ENCODE measurements at places on chromosomes 1 and 21.

- DNase-seq = no peak
Measured at GRCh38 chr21:35206141-35207125, 157.3 kb upstream of the RUNX1 start.

DNA sequence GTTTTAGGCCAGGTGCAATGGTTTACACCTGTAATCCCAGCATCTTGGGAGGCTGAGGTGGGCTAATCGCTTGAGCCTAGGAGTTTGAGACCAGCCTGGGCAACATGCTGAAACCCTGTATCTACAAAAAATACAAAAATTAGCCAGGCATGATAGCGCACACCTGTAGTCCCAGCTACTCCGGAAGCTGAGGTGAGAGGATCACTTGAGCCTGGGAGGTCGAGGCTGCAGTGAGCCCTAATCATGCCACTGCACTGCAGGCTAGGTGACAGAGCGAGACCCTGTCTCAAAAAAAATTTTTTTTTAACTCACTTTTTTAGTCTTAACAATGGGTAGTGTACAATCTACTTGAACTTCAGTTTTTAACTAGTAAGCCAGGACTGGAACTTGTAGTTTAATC is 137.5 kb downstream of the HS2ST1 start:
- no peak for DNase-seq

DNA sequence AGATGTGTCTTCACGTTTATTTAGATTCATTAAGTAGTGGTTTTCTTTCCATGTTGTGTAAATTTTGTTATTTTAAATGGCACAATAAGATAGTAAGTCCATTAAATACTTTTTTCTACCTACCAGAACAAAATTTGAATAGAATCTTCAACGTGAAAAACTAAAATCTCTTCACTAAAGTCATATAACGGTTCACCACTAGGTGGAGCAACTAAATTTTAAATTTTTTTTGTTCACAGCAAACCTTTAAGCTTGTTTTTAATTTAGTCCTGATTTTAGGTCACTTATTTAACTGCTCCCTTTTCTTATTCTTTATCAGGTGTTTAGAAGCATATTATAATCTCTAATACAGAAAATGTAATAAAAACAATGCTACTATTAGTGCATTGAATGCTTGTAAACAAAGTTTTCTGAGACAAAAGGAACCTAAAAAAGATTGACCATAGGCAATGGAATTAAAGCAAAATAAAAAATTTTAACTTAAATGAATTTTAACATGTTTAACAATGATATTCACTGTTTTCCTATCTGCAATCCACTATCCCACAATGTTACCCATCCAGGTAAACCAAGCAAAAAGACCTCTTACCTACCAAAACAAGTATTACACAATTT is 28.3 kb upstream of the PKN2 start:
- no peak for DNase-seq

GRCh38 chr1:9128520-9129265 is at the start of gene GPR157:
GPR157 (minus strand) TSS chr1:9129102; CDS start chr1:9129027, 75 bp downstream.
- DNase-seq = peak; percentile 75

DNA sequence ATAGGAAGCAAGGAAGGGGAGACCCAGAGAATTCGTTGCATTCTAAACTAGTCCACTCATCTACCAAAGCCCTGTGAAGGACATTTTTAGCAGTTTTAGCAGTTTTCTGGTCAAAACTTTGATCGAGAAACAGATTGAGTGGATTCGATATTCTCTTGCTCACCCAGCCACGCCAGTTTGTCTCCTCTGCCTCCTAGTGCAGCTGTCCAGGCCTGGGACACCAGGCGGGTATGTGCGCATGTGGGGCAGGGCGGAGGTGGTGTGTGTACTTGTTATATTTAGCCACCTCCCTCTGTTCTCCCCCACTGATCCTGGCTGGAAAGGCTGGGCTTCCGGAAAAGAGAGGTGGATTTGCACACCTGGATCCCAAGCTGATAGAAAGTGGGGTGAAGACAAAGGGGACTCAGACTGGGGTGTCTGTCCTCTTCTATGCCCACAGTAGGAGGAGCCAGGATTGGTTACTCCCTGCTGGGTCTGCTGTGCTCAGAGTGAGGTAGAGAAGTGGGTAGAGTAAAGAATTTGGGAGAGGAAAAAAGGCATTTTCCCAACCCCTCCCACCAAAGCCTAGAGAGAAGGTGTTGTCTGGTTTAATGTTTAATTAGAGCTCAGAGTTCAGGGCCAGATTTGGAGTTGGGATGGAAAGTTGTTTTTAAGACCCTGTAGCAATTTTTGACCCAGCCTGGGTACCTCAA is 3.8 kb downstream of the LMNA start:
- DNase-seq = no peak

DNA sequence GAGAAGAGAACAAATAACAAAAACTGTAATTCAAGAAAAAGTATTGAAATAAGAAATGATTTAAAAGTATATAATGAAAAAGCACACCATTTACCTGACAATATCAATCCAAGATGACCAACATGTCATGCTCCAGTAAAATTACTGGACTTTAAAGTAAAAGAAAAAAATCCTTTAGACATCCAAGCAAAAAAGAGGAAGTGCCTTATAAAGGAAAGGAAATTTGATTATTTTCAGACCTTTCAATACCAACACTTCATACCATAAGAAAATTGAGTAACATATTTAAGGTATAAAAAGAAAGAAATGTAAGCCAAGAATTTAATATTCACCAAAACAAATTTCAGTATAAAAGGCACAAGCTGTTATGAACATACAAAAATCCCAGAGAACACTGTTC is 46.2 kb upstream of the SSX2IP start:
- DNase-seq = no peak

- DNase-seq = peak; percentile 49
Measured at GRCh38 chr1:76759950-76760349, 107.3 kb upstream of the ST6GALNAC5 start.

DNA sequence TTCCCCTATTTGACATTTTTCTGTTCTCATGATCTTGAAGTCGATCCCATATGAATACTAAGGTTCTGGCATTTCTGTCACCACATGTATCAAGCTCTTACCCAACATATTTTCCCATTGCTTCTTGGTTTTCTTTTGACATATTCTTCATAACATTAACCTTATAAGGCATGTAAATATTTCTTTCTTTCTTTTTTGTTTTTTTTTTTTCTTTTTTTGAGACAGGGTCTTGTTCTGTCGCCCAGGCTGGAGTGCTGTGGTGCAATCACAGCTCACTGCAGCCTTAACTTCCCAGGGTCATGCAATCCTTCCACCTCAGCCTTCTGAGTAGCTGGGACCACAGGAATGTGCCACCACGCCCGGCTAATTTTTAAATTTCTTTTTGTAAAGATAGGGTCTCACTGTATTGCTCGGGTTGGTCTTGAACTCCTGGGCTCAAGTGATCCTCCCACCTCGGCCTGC is 33.1 kb upstream of the ERRFI1 start:
- no peak for DNase-seq

DNA sequence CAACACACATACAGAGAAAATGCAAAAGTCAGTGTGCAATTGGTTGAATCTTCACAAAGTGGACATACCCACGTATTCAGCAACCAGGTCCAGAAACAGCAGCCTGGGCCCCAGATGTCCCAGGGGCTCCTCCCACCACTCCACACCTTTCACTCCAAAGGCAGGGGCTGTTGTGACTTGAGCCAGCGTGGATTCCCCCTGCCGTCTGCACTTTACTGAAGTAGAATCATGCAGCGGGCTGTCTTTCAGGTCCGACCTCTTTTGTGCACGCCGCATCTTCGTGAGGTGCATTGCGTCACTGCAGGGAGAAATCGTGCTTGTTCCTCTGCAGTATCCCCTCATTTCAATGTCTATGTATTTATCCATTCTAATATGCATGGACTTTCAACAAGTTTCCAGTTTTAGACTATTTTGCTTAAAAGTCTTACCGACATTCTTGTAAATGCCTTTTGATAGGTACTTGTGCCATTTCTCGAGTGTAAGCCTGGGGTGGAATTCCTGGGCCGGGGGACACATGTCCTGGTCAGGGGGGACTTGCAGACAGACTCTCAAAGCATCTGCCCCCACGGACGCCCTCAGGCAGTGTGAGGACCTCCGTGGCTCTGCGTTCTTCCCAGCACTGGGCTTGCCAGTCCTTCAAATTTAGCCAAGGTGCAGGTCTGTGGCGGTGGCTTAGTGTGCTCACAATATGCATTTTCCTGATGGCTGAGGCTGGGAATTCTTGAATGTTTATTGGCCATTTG is 29.3 kb upstream of the ACTRT2 start:
- no peak for DNase-seq

- no peak for DNase-seq
Measured at GRCh38 chr1:160338580-160338979, 4.5 kb downstream of the COPA start.

- DNase-seq = no peak
Measured at GRCh38 chr1:228151180-228151925, 1.6 kb downstream of the GJC2 start.

DNA sequence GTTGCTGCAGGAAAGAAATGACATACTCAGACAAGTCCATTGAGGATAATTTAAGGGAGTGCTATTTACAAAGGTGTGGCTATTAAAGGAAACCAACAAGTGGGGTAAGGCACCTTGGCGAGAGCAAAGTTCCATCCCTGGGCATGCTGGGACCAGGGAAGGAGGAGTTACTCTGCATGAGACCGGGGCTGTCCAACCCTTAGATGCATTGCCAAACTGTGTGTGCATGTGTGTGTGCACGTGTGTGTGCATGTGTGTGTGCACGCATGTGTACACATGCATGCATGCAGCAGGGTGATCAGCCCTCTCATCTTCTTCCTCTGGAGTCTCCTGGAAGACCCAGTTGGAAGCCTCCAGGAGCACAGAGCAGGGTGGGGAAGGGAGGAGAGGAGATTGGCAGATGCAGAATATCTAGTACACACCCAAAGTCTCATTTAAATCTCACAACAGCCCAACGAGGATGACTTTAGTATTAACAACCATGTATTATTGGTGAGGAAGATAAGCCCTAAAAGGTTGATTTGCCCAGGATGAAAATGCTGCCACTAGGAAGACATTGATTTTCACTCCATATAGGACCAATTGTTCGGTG is 72.2 kb upstream of the CD34 start:
- no peak for DNase-seq

DNA sequence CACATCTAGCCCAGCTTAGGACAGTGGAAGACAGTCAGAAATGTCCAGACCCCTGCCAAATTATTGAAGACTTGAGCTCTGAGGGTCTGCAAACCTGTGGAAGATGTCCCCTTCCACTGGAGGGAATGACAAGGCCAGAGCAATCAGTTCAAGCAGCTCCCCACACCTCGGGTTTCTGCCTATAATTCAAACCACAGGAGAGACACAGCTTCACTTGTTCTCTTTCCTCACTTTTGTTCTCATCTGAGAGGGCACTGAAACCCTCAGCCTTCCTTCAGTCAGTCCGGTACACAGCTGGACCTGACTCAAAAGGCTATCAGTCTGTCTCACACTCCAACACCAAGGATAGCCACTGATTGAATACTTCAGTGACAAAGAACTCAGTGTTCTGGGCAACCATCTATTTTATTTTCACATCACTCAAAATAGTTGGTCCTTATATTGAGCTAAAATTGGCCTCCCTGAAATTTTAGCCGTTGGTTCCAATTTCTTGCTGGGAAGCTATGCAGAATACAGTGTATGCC is 70.1 kb downstream of the TENT5C start:
- no peak for DNase-seq

DNA sequence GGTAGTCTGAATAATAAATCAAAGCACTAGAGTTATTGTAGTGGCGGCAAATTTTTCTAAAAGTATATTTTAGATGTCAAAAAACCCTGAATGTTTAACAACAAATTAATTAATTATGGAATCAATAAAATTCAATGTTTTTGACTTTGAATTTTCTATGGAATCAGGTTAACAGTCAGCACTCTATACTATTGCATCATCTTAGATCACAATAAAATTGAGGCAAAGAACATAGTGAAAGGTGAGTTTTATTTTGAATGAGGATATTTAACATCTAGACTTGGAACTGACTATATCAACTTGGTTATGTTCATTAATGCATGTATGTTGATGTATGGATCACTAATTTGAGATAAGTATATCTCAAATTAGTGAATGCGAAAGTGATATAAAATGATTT is 148.5 kb downstream of the TNFSF18 start:
- no peak for DNase-seq

- DNase-seq = no peak
Measured at GRCh38 chr1:1337793-1338147, 6.7 kb downstream of the TAS1R3 start.

GRCh38 chr1:151175041-151175741 is 590 bp downstream of the TMOD4 start:
- DNase-seq = no peak

DNA sequence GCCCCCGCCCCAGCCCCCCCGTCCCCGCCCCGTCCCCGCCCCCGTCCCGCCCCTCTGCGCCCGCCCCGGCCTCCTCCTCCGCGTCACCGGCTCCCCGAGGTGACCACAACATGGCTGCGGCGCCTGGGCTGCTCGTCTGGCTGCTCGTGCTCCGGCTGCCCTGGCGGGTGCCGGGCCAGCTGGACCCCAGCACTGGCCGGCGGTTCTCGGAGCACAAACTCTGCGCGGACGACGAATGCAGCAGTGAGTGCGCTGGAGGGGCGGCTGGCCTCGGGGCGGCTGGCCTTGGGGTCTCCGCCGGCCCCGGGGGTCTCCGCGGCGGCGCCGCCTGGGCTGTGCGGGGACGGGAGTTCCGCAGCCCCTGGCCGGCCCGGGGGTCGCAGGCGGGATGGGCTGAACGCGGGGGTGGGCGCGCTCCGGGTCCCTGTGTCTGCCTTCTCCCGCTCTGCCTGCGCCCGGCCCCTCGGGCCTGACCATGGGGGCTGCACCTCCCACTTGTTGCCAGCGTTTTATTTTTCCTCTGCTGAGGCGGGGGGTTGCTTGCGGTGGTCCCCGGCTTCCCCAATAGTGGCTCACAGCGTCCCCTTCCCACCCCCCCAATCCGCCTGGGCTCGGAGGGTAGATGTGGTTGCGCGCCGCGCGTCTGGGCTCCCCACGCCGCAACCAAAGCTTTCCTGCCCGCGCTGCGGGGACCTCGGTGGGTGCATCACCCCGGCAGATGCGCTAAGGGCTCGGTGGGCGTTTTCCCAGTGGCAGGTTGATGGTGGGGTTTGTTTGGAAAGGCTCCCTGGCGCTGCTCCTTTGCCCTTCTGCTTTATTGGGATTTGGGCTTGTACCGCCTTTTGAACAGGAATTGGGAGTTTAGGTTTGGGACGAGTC is at the start of gene MIA3:
MIA3 (plus strand) TSS at position 97 of the 879 bp plus-strand sequence; CDS start at position 111, 14 bp downstream.
- peak; percentile 91 for DNase-seq

DNA sequence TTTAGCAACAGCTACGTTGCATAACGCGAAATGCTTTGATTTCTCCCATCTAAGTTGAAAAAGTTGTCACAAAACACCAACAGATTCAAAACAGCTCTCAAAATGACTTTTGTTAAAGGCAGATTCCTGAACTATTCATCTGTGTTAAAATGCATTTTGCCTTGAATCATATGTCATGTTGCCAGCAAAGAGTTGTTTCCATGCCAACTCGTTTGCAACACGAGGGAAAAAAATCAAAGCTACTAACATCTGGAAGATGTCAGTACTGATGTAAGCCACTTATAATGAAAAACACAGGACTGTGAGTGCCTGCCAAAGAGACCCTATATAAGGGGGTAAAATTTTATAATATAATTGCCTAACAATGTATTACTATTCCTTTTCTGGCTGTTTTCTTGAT is 182.7 kb upstream of the PTBP2 start:
- DNase-seq = no peak

GRCh38 chr1:113701429-113701828 is 57.9 kb downstream of the PHTF1 start:
- DNase-seq = no peak

- no peak for DNase-seq
Measured at GRCh38 chr1:25568090-25568833, 24.9 kb downstream of the LDLRAP1 start.

Measured in NCI-H2081 (cell line).